ENCODE measurements at places on chromosomes 4 and X. TPM values are rescaled to one million over a fixed set of nuclear protein-coding genes. Genes with fewer than 3 reads are reported as not detected.

GRCh38 chr4:47315346-47315745 is 148.2 kb downstream of the COMMD8 start:
- H3K4me1 ChIP-seq: no peaks in the 10 kb centered on the region
- no peak for DNase-seq
- no peak overlapping the region for H3K4me3 ChIP-seq
- no peaks in the 10 kb centered on the region for H3K36me3 ChIP-seq
- no peak overlapping the region for H3K27ac ChIP-seq

DNA sequence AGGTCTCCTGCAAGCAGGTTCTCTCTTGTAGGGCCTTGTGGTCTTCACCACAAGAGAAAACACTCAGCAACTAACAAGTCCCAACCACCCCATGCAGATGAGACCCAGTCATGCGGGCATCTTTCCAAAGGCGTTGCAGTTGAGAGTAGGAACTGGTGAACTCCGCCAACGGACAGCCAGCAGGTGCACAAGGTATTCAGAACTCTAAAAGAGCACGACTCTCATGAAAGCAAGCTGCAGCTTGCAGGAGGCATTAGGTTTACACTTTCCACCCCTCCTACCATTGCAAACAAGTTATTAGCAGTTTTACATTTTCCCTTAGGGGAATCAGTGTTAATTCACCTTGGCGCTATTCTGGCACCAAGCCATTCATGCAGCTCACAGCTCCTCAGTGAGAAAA is 173.4 kb upstream of the KIT start:
- no peaks in the 10 kb centered on the region for H3K27me3 ChIP-seq
- H3K27ac ChIP-seq: no peak overlapping the region
- no peak for DNase-seq
- no peaks in the 10 kb centered on the region for H3K4me1 ChIP-seq

DNA sequence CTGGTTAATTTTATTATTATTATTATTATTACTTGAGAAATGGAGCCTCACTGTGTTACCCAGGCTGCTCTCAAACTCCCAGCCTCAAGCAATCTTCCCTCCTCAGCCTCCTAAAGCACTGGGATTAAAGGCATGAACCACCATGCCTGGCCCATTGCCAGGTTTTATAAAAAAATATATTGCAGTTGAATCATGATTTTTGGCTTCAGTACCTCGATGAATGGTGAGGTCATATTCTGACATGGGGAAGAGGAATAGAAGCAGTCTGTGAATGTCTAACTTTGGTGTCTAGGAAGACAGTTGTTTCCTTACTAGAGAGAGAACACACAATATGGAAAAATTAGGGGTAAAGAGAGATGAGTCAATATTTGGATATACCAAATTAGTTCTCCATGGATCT is 32.0 kb downstream of the CCSER1 start:
- no peak overlapping the region for H3K27ac ChIP-seq
- H3K4me3 ChIP-seq: no peak overlapping the region
- no peaks in the 10 kb centered on the region for H3K4me1 ChIP-seq
- H3K36me3 ChIP-seq: no peaks in the 10 kb centered on the region
- H3K27me3 ChIP-seq: no peaks in the 10 kb centered on the region

DNA sequence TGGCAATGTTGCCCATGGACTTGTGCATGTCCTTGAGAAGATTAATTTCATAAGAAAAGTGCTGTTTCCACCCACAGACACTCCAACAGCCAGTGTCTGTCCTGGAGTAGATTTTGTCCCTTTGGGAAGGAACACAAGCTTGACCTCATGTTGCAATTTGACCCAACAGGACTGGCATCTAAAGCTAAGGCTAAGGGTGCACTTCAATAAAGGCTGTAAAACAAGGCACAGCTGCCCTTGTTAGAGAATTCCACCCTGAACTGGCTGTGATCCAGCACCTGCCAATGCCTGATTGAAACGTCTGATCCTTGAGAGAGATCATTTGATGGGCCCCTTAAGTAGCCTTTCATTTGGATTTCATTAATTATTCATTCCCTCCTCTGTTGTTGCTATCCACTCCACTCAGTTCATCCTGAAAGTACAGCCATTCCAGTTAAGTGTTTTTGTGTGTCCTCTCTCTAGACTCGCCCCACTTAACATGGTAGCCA is 56.2 kb downstream of the CD99L2 start:
- no peak for DNase-seq
- no peak overlapping the region for H3K27ac ChIP-seq
- H3K27me3 ChIP-seq: no peaks in the 10 kb centered on the region
- no peaks in the 10 kb centered on the region for H3K4me1 ChIP-seq
- H3K4me3 ChIP-seq: no peak overlapping the region

GJB1 gene
- not detected for total RNA-seq

FGD1 gene
- total RNA-seq: 0.28 TPM
